ENCODE measurements at places on chromosomes 2 and 18.

DNA sequence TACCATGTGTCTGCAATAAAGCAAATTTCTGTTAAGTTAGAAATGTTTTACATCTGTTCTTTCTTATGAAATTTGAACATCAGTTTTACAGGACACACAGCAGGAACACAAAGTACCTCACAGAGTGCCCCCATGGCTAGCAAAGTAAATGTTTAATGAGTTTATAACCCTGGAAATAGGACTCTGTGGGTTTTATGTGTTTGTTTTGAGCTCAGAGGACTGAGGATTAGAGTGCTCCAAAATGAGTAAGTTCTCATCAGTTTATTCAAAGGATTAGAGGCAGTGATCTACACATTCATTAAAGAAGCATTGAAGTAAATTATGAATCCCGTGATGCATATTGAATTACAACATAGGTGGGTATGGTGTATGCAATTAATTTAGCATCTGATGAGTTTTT is 281.8 kb downstream of the GULP1 start:
- peak; percentile 21 for DNase-seq

GRCh38 chr2:229133155-229133772 is 137.8 kb downstream of the PID1 start:
- no peak for DNase-seq

DNA sequence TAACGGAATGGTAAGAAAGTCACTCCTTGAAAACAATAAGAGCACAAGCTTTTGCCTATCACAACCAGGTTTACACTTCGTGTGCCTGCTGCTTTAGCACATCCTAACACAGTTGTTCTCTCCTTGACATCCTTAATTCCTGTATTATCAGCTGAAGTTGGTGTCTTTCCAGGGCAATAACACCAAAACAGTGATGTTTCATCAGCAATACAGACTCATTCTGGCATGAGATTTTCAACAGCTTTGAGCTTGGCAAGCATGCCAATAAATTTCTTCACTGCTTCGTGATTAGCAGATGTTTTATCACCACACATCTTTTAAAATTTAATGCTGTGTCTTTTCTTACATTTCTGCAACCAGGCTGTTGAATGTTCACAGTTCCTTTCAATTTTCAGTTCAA is 148.4 kb downstream of the EIPR1 start:
- no peak for DNase-seq

DNA sequence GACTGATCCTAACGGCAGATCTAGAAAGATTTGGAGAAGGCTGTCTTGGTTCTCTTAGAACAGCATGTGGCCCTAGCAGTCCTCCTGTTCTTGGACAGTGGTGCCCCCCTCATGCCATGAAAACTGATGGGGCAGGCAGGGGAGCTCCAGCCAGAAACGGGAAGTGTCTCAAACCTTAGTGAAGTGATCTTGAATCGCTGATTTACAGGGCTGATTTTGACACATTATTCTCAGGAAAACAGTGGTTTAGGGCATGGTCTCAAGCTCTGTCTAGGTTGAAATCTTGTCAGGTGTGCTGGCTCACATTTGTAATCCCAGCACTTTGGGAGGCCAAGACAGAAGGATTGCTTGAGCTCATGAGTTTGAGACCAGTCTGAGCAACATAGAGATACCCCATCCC is 37.8 kb downstream of the SRSF7 start:
- no peak for DNase-seq

- no peak for DNase-seq
Measured at GRCh38 chr2:133568172-133568571, at the start of gene NCKAP5. NCKAP5 (minus strand) TSS chr2:133568463; CDS start chr2:133517526, 50,937 bp downstream.

GRCh38 chr2:95346738-95347671 is 49.9 kb downstream of the KCNIP3 start:
- peak; percentile 89 for DNase-seq

- no peak for DNase-seq
Measured at GRCh38 chr2:45862843-45863242, 211.4 kb downstream of the PRKCE start.

DNA sequence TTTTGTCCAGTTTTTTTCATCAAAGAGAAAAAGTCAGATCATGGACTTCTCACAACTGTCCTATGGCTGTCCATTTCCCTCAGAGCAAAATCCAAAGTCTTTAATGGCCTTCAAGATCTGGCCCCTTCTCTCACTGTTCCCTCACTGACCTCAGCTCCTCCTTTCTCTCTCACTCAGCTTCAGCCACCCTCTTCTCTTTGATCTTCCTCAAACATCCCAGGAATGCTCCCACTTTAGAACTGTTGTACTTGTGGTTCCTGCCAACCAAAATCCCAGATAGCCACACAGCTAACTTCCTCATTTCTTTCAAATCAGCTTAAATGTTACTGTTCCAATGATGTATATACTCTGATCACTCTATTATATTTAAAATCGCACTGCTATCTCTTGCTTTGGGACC is 82.9 kb downstream of the NUP35 start:
- no peak for DNase-seq

- DNase-seq: no peak
Measured at GRCh38 chr2:8475349-8476031, 206.4 kb upstream of the ID2 start.

GRCh38 chr2:714005-714741 is 37.0 kb upstream of the TMEM18 start:
- peak; percentile 69 for DNase-seq

GRCh38 chr2:176177580-176178037 is 10.9 kb upstream of the HOXD1 start:
- DNase-seq: no peak

DNA sequence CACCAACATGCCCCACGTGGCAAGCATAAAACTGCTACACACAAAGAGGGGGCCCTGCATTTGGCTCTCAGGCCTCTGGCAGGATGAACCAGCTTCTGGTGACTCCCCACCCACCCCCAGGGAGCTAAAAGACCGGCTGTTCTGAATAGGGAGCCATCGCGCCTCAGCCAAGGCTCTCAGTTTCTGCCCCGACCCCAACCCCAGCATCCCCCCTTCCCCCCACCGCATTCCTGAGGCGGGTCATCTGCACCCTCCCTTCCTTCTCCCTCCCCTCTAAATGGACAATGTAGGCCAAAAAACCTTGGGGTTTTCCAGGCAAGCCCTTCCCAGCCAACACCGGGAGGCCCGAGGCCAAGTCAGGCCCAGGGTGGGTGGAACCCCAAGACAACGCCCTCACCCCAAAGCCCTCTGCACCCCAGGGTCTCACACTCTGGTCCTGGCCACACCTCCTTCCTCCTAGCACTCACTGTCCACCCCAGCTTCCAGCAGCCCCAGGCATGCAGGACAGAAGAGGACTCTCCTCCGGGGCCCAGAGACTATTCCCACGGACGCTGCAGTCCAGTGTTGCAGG is 5.7 kb downstream of the CYP26B1 start:
- DNase-seq: no peak

DNA sequence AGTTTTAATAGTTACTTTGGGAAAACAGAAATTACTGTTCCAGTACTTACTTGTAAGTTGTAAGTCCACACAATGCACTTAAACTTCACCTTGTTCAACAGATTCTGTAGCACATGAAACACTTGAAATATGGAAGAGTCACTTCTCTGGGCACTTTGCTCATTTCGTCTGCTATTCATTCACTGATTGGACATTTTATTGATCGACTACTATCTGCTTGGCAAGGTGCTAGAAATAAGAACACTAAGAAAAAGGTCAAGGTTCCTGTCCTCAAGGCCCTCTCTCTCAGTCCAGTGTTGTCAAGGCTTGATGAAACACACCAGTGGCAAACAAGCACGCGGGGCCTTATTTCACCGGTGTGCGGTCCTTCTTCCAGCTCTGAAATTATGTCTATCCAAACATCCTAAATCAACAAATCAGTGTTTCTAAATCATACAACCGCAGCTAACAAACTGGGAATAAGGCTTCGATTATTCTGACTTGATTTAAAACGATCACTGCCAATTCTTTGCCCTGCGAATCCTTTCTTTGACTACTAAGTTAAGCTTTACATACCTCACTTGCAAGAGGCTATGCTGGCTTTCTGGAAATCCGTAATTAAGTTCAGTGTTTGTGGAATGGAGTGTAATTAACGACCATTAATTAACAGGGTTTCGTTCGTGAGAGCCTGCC is 780 bp upstream of the ITGAV start:
- DNase-seq: peak; percentile 52

DNA sequence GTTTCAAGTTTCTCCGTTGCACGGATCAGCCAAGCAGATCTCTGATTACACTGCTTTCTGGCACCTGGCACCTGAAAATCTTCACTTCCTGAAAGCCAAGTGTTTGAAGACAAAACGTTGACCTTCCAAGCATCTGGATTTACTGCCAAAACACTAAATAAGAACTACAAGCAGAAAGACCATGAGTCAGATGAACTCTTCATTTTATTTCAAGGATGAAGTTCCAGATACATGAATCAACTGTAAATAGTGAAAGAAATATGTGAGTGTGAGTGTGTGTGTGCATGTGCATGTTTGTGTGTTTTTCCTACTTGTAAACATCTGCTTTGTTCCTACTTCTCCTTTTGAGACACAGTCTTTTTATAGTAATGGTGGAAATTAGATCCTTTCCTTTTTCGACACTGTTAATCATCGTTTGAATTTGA is 60.0 kb upstream of the DTNA start:
- peak; percentile 46 for DNase-seq

DNA sequence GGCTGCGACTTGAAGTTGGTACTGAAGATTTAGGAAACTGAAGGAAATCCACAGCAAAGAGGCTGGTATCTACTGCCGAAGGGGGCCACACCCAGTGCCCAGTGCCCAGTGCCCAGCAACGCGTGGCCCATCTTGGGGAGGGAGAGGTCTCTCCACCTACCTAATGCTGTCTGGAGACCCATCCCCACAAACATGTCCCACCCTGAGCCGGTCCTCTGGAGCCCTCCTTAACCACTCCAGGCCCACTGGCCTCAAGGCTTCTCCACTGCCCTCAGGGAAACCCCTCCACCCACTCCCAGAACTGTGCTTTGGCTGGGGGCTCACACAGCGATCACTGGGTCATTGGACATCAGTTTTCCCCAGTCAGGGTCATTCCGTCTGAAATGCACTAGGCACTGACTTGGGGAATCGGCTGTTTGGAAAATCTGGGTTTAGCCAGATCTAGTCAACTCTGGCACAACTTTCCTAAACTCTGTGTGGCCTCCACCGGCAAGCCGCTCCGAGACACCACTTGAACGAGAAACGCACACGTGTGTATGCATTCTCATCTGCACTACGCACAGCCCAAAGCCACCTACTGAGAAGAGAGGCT is 20.1 kb downstream of the GPR55 start:
- no peak for DNase-seq

- DNase-seq: no peak
Measured at GRCh38 chr2:198712485-198712884, 745.3 kb downstream of the SATB2 start.

GRCh38 chr18:13894531-13894930 is 20.8 kb downstream of the MC2R start:
- DNase-seq: no peak

DNA sequence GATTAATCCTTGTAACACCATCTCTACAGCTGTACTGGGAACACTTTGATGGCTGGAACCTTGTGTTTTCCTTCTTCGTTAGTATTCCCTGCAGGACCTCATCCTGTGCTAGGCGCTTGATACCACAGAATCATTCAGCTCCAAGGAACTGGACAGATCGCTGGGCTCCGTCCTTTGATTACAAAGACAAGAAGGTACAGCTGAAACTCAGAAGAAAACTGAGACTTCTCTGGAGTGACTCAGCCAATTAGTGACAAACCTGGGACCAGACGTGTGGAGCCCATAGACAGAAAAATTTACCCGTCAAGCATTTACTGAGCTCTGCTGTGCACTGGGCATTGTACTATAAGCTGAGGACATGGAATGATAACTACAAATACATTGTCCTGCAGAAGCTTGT is 67.3 kb downstream of the NCKAP5 start:
- DNase-seq: no peak

DNA sequence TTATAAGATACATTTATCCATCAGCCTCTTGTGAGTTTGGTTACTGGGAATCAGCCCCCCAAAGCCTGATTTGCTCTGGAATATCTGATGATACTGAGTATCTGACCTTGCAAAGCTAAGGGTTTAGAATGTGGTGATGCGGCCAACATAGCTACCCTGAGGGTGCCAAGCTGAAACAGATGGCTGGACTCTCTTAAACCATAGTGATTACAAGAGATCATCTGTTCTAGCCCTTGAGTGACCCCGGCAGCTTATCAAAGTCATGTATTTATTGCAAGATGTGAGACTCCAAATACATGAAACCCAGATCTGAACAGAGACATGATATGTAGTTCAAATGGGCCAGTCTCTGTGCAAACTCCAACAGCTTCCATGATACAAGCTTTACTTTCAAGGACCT is 78.2 kb upstream of the CABLES1 start:
- no peak for DNase-seq

DNA sequence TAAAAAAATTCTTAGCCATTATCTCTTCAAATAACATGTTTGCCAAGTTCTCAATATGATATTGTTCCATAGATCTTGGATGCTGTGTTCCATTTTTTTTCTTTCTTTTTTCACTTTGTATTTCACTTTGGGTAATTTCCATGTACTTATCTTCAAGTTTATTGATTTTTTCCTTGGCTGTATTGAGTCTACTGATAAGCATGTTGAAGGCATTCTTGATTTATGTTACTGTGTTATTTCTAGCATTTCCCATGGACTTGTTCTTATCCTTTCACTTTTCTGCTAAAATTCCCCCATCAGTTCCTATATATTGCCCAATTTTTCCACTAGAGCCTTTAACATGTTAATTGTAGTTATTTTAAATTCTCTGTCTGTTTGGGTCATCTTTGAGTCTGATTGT is 50.8 kb upstream of the CHN1 start:
- no peak for DNase-seq

DNA sequence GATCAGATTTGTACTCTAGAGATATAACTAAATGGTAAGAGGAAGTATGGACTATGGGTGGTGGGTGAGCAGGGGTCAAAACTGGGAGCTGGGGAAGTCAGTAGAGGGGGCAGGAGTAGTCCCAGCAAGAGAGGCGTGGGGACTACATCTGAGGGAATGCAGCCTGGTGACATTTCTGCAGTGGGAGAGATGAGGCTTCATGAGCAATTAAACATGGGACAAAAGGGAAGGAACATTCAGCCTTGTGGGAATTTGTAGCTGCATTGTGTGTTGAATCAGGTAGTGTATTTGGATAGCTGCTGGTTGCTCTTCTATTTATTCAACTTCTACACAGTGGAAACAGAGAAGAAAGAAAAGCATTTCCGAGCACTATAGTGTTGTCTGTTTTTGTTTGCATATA is 3.6 kb downstream of the CNOT11 start:
- DNase-seq: peak; percentile 55

DNA sequence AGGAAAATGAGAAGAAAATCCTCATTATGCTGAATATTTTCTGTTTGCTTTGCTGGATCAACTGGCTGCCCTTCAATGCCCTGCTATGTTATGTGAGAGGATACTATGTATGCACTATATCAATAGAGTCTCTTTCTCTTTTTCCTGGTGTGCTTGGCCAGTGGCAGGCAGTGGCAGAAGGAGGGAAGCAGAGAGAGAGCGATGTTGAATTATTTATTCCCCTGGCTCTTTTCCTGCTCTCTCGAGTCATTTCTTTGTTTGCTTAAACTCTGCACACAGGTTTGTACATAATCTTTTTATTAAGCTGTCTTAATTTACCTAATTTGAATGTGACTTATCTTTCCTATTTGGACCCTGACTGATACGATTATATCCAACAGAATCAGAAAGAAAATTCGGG is 1727.3 kb downstream of the SUCLG1 start:
- no peak for DNase-seq

- DNase-seq: no peak
Measured at GRCh38 chr2:145760781-145761649, 1241.1 kb upstream of the ZEB2 start.

GRCh38 chr2:9937258-9937657 is 14.2 kb upstream of the GRHL1 start:
- DNase-seq: no peak
